A549 treated with DMSO at 1 μM for 4 hours (cell line): ENCODE measurements at places on chromosomes 1 and 21. TPM values are rescaled to one million over a fixed set of nuclear protein-coding genes. Genes with fewer than 3 reads are reported as not detected.

TMIGD3 gene
- not detected in 5 replicates for total RNA-seq

KCNA2 gene
- 0.01 to 0.06 TPM (median 0.03 TPM) in 4 of 5 replicates, not detected in the other for total RNA-seq

ESRRG gene
- not detected in 5 replicates for total RNA-seq

PDPN gene
- total RNA-seq, result not detected in 5 replicates

BRDT gene
- total RNA-seq, result not detected in 5 replicates

PLA2G2C gene
- total RNA-seq, result not detected in 5 replicates

FCRL3 gene
- total RNA-seq, result not detected in 5 replicates

TDRD10 gene
- total RNA-seq, result not detected in 5 replicates

TRIM45 gene
- total RNA-seq, result 1.1 to 1.5 TPM (median 1.3 TPM) in 5 replicates

ELAPOR1 gene
- total RNA-seq, result 0.41 to 0.96 TPM (median 0.55 TPM) in 5 replicates

COL16A1 gene
- 4.2 to 7.5 TPM (median 5.3 TPM) in 5 replicates for total RNA-seq

FCRL6 gene
- total RNA-seq, result not detected in 5 replicates

GSTM5 gene
- total RNA-seq, result not detected in 5 replicates

SLAMF1 gene
- not detected in 5 replicates for total RNA-seq

CNIH3 gene
- total RNA-seq, result 0.51 to 0.86 TPM (median 0.62 TPM) in 5 replicates

RHD gene
- total RNA-seq, result not detected in 5 replicates

AJAP1 gene
- not detected in 5 replicates for total RNA-seq

NT5C1A gene
- not detected in 5 replicates for total RNA-seq

DISC1 gene
- total RNA-seq, result 0.11 to 0.34 TPM (median 0.24 TPM) in 5 replicates

BNIPL gene
- 0.08 to 0.18 TPM (median 0.11 TPM) in 4 of 5 replicates, not detected in the other for total RNA-seq

SLAMF9 gene
- 0.17 to 0.41 TPM (median 0.31 TPM) in 5 replicates for total RNA-seq

TCHH gene
- total RNA-seq, result 0.17 to 0.28 TPM (median 0.24 TPM) in 5 replicates

DNASE2B gene
- total RNA-seq, result not detected in 5 replicates

TSPAN2 gene
- total RNA-seq, result 0.80 to 1.8 TPM (median 1.0 TPM) in 5 replicates

C1orf94 gene
- total RNA-seq, result not detected in 5 replicates

LCE6A gene
- total RNA-seq, result not detected in 5 replicates

SLC22A15 gene
- total RNA-seq, result 0.50 to 1.1 TPM (median 0.52 TPM) in 5 replicates

KIAA1614 gene
- 0.64 to 1.3 TPM (median 0.85 TPM) in 5 replicates for total RNA-seq

OR2AK2 gene
- total RNA-seq, result not detected in 5 replicates

GREM2 gene
- 0.21 to 0.47 TPM (median 0.30 TPM) in 5 replicates for total RNA-seq

RER1 gene
- 86.2 to 129 TPM (median 125 TPM) in 5 replicates for total RNA-seq

KMO gene
- 1.0 to 2.5 TPM (median 1.9 TPM) in 5 replicates for total RNA-seq

SIPA1L2 gene
- 8.2 to 9.5 TPM (median 9.3 TPM) in 5 replicates for total RNA-seq

AXDND1 gene
- 0.24 to 0.71 TPM (median 0.43 TPM) in 5 replicates for total RNA-seq

CHODL gene
- not detected in 5 replicates for total RNA-seq
